Stimulated activated CD4-positive, alpha-beta T cell treated with anti-CD3 and anti-CD28 coated beads, Interleukin-15, amount 100 ng/mL, for 48 hours (primary cell): ENCODE measurements at places on chromosomes 6 and 20.
A peak's percentile ranks its signal among the peaks of the same experiment; 100 is the strongest.

DNA sequence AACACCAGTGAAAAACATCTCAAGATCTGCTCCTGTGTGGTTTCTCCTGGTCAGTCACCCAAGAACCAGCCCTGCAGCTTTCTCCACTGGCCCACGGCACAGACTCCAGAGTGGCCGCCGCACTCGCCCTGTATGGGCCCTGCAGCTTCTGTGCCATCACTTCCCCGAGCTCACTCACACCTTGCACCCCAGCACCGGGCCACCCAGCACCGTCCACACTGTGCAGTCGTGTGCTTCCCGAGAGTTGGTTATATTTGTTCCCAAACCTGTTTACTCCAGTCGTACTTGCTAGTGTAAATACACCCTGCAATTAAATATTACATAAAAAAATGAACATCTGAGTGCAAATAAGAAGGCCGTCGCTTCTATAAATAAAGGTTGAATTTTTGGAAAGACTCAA is 341.7 kb downstream of the CDH26 start:
- DNase-seq: no peak

GRCh38 chr20:31330893-31331292 is 22.5 kb upstream of the DEFB116 start:
- DNase-seq: no peak

DNA sequence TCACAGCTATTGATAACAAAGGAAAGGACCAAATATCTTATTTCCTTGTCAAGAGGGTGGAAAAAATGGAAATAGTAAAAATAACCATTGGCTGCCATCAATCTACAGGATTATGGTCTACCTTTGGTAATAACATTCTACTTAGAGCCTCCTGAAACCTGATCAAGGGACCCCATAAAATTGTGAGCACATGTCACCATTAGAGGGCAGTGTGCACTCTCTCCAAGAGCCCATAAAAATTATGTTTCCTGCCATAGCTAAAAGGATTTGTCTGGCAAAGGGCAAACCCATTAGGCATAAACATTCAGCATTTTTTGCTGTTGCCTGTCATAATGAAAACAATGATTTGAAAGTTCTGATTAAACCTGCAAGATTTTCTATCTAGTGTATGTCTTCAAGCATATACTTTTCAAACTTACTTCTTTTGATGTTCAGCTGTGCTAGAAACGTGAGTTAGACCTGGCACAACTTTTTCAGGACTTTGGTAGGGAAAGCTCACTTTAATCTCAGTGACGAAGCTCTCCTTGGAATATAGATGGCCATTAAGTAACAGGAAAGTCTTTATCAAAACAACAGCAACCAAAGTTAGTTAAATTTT is 120.7 kb upstream of the ZFP64 start:
- no peak for DNase-seq

GRCh38 chr20:24698189-24698588 is 228.8 kb downstream of the SYNDIG1 start:
- DNase-seq: no peak

GRCh38 chr6:137811916-137812553 is 55.0 kb upstream of the TNFAIP3 start:
- no peak for DNase-seq

- peak; percentile 40 for DNase-seq
Observed at GRCh38 chr6:169723200-169723909, 945 bp downstream of the PHF10 start.

DNA sequence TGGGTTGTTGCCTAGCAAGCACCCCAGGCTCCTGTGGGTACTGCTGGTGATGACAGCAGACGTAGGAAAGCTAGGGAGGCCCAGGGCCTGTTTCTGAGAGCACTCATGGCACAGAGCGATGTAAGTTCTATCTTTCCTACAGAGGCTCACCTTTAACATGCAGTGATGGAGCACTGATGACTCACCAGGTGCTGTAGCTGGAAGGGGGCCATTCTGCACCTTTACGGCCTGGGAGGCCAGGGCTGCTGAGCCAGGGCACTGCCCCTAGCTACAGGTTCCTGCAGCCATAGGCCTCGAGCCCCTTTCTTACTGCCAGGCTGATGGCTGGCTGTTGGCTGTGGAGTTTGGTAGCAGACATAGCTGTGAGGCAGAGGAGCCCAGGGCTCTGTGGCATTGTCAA is 31.1 kb upstream of the GPR6 start:
- no peak for DNase-seq

- no peak for DNase-seq
Observed at GRCh38 chr20:44117296-44118184, 69.4 kb downstream of the JPH2 start.

DNA sequence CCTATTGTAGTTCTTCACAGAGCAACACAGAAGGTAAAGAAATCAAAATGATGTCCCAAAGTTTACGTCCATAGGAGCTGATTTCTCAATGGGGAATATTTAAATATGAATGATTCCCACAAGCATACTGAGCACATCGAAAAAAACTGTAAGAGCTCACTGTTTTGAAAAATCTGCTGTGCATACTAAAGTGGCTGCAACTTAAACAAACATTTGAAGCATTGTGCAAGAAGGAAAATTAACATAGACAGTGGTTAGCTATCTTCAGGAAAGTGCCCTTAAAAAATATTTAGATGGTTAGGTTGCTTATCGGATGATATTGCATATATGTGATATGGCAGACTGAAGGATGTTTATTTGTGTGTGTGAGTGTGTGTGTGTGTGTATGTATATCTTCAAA is 747.6 kb downstream of the RFPL4B start:
- DNase-seq: no peak

DNA sequence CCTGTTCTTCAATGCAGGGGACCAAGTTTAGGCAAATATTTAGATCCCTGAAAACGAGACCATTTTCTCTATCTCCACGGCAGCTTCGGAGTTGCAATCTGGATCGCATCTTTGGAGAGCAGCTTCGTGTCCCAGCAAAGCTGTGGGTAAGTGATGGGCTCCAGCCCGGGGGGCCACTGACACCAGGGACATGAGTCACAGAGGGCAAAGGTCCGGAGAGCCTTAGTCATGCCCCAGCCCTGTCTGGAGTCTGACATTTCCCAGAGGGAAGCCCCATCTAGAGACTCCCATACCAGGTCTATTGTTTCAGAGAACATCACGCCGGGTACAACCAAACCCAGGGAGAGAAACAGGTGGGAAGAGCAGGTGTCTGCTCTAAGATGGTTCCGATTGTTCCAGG is 95.9 kb downstream of the NFATC2 start:
- DNase-seq: no peak

DNA sequence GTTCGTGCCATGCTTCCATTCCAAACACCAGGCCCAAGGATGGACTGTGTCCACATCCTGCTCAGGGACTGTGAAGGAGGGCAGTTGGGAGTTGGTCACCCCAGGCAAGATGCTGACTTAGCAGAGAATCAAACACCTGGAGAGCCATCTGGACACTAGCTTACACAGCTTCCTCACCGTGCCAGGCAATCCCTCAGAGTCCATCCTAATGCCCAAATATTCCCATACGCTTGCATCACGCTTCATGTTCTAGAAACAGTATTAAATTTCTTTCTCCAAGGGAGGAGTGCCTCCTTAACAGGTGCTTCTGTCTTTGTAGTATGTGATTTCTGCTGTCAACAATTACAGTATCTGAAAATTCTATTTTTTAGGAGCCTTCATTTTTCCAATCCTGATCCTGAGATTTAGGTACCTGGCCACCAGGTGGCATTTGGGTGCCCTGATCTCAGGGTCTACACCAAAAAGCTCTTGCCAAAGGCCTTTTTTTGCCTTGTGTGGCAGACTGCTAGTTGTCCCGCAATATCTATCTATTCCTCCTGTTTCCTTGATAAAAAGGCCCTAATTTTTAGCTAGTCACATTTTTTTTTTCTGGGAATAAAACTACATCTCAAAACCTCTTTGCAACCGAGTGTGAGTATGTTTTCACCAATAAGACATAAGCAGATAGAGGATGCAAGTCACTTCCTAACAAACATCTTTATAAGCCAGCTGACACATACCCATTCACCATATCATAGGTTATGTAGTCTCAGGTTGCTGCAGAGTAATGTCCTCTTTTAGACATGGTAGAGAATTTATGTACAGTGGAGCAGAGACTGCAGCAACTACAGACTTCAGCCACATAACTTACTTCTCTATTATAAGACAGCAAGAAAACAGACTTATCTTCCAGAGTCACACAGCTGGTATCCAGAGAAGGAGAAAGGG is 85.0 kb downstream of the PREP start:
- DNase-seq: no peak

DNA sequence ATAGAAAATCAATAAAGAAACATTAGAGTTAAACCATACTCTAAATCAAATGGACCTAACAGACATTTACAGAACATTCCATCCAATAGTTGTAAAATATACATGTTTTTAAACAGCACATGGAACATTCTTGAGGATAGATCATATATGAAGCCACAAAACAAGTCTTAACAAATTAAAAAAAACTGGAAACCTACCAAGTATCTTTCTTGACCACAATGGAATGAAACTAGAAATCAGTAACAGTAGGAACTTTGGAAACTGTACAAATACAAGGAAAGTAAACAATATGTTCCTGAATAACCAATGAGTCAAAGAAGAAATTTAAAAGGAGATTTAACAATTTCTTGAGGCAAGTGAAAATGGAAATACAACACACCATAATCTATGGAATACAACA is 91.2 kb upstream of the GLP1R start:
- no peak for DNase-seq

GRCh38 chr6:138485005-138485545 is 14.2 kb downstream of the NHSL1 start:
- DNase-seq: no peak

- DNase-seq: no peak
Observed at GRCh38 chr6:125157280-125157679, 3.7 kb downstream of the TPD52L1 start.

DNA sequence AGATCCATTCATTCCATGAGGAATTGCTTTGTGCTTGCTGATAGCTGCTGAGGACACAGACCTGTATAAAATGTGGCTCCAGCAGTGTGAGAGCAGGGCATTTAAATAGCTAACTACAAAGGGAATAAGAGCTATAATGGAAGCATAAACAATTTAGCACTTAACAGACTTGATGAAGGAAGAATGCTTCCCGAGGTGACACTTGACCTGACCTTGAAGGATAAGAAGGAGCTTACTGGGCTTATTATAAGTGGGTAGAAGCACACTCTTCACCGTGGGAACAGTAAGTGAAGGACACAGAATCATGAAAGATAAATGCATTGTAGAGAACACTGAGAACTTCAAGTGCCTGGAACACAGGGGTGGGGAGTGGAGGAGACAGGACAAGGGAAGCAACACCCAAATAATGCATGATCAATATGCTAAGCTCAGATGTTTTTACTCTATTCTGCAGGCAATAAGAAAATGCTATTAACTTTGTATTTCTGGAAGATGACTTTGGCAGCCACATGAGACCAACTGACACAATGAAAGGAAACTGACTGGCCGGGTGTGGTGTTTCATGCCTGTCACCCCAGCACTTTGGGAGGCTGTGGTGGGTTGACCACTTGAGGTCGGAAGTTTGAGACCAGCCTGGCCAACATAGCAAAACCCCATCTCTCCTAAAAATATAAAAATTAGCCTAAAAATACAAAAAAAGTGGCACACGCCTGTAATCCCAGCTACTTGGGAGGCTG is 84.2 kb downstream of the EPB41L2 start:
- DNase-seq: no peak

GRCh38 chr20:251354-251753 is 6.2 kb upstream of the DEFB132 start:
- DNase-seq: no peak

GRCh38 chr6:146444189-146444588 is 99.4 kb upstream of the RAB32 start:
- DNase-seq: no peak

DNA sequence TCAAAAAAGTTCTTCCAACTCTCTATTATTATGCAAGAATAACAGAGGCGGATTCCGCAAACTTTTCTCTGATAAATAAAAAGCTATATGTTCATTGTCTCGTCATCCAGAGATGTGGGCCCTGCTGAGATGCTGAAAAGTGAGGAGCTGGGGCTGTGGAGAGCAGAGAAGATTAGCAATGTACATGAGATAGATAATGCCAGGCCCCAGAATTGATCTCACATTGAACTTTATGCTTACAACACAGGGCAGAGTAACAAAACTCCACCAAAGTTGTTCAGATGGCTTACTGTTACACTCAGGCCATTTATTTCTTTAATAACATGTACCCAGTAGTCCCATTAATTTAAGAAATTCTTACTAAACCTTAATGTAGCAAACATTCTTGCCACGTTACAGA is 32.7 kb upstream of the RIN2 start:
- no peak for DNase-seq

DNA sequence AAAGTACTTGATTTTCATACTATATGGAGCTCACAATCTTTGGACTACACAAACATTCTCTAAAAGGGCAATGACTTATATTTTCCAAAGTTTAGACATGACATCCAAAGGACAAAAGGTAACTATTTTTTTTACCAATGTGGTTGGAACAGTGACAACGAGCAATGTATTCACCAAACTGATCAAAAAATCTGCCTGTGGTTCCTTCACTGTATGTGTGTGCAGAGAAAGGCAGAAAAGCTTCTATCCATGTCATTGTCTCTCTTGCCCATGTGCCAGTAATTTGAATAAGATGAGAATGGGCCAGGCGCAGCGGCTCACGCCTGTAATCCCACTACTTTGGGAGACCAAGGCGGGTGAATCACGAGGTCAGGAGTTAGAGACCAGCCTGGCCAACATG is 25.5 kb downstream of the MCUR1 start:
- DNase-seq: no peak

- no peak for DNase-seq
Observed at GRCh38 chr20:11249683-11250082, 575.9 kb upstream of the JAG1 start.
